Astrocyte (in vitro differentiated cells and primary cell): ENCODE measurements at places on chromosomes 3 and 15. TPM values are rescaled to one million over a fixed set of nuclear protein-coding genes. Genes with fewer than 3 reads are reported as not detected.

Gene NLGN1
- total RNA-seq: 0.91 and 1.2 TPM in 2 replicates

Gene MME
- total RNA-seq: 54.3 and 55.5 TPM in 2 replicates

Gene FAM240A
- not detected in 2 replicates for total RNA-seq

Gene PLSCR5
- total RNA-seq: not detected in 2 replicates

Gene CYP11A1
- 0.43 and 0.60 TPM in 2 replicates for total RNA-seq

Gene CFAP92
- 0.10 and 0.52 TPM in 2 replicates for total RNA-seq

Gene LOXL1
- total RNA-seq: 280 and 384 TPM in 2 replicates

Gene TF
- total RNA-seq: 0.34 and 1.3 TPM in 2 replicates

Gene GLT8D1
- 78.2 and 95.5 TPM in 2 replicates for total RNA-seq

Gene NPAP1
- total RNA-seq: not detected in 2 replicates

Gene UPK1B
- total RNA-seq: 0.14 TPM in 2 replicates

Gene NMNAT3
- total RNA-seq: 1.3 and 2.5 TPM in 2 replicates

DNA sequence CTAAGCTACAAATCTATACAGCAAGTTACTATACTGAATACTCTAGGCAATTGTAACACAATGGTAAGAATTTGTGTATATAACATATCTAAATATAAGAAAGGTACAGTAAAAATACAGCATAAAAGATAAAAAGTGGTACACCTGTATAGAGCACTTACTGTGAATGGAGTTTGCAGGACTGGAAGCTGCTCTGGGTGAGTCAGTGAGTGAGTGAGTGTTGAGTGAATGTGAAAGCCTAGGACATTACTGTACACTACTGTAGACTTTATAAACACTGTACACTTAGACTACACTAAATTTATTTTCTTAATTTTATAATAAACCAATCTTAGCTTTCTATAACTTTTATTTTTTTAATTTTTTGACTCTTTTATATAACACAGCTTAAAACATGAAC, 123.1 kb downstream of the ZMAT3 start:
- no peak for DNase-seq

DNA sequence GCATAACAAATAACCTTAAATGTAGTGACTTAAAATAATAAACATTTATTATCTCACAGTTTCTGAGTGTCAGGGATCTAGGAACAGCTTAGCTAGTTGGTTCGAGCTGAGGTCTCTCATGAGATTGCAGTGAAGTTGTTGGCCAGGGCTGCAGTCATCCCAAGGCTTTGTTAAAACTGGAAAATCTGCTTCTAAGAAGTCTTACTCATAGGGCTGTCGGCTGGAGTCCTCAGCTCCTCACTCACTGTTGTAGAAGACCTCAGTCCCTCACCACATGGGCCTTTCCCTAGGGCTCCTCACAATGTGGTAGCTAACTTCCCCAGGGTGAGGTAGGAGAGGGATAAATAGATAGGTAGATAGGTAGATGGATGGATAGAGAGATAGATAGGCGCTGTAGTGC, 20.8 kb upstream of the SLC7A14 start:
- DNase-seq: no peak

- DNase-seq: no peak
Observed at GRCh38 chr3:98657457-98657856, 64.0 kb upstream of the CPOX start.

- no peak for DNase-seq
Observed at GRCh38 chr3:161284989-161285388, 63.9 kb downstream of the NMD3 start.

DNA sequence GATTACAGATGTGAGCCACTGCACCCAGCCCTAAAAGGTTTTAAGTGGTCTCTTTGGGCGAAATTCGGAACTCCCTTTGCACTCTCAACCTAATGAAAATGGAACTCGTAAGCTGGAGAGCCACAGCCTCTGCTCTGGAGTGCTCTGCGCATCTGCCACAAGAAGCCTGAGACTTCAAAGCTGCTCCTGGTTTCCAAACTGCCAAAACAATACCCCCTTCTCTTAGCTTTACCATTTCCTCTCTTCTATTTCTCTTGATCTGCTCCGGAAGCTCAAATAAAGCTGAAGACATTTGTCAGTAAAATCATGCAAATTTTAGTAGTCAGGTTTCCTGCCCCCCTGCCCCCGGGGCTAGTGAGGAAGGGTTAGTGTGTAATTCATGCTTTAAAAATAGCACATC, 312.7 kb downstream of the MFSD1 start:
- no peak for DNase-seq

- DNase-seq: no peak
Observed at GRCh38 chr3:188955919-188956318, 215.9 kb upstream of the TPRG1 start.

- DNase-seq: no peak
Observed at GRCh38 chr15:98682992-98683701, 34.8 kb downstream of the IGF1R start.

GRCh38 chr3:194249323-194250097, 101.6 kb downstream of the CPN2 start:
- DNase-seq: no peak

DNA sequence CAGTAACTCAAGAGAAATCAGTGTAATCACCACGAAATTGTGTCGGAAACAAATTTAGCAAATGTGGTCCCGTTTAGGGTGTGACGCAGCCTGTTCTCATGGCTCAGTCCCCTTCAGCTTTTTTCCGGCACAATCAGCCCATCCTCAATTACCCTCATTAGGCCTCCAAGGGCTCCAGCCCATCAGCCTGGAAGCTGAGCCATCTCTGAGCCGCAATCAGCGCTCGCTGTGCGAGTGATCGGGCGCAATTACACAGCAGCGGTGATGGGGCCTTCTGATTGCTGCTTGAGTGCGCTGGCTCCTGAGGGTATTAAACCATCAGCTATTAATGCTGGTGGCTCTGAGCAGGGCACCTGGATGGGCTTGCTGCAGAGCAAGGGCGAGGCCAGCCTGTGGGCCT, 55.6 kb downstream of the PLXNA1 start:
- DNase-seq: no peak

GRCh38 chr3:127786353-127787070, 35.8 kb downstream of the MGLL start:
- peak; percentile 38 for DNase-seq

- DNase-seq: no peak
Observed at GRCh38 chr3:4475804-4476203, 8.7 kb upstream of the SUMF1 start.

GRCh38 chr3:98021830-98022560, 13.1 kb downstream of the GABRR3 start:
- peak; percentile 19 for DNase-seq

DNA sequence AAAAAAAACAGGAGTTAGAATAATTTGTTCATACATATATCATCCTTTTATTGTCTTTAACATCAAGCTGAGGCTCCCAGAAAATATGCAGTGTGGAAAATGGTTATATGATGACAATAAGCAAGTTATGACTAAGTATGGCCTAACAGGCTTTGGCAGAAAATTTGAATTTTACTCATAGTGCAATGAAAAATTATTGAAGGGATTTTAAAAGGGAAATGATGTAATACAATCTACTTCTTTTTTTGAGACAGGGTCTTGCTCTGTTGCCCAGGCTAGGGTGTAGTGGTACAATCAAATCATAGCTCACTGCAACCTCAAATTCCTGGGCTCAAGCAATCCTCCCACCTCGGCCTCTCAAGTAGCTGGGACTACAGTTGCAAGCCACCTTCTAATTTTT, 78.7 kb downstream of the FAIM start:
- no peak for DNase-seq

DNA sequence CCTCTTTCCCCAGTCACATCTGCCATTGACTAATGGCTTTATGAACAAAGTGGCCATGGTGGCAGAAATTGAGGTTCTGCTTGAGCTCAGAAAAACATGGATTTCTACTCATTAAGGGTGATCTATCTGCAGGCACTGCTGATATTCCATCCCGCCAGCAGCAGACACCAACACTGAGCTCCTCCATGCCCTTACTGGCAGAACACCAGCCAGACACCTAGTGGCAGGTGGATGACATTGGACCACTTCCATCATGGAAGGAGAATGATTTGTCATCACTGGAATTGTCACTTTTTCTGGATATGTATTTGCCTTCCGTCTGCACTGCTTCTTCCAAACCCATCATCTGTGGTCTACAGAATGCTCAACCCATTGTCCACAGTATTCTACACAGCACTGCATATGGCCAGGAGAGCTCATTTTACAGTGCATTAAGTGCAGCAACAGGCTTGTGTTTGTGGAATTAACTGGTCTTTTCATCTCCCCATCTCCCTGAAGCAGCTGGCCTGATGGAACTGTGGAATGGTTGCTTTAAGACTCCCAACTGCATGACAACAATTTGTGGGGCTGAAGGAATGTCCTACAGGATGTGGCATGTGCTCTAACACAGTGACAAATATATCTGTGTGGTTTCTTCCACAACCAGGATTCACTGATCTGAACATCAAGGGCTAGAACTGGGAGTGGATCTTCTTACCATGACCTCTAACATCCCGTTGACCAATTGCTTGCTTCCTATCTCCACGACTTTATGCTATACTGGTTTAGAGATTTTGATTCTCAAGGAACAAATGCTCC, 103.4 kb downstream of the WNT7A start:
- no peak for DNase-seq

- peak; percentile 100 for DNase-seq
Observed at GRCh38 chr3:138774529-138775253, 60.0 kb downstream of the PIK3CB start.

- DNase-seq: no peak
Observed at GRCh38 chr3:197239857-197240256, 58.6 kb downstream of the DLG1 start.

DNA sequence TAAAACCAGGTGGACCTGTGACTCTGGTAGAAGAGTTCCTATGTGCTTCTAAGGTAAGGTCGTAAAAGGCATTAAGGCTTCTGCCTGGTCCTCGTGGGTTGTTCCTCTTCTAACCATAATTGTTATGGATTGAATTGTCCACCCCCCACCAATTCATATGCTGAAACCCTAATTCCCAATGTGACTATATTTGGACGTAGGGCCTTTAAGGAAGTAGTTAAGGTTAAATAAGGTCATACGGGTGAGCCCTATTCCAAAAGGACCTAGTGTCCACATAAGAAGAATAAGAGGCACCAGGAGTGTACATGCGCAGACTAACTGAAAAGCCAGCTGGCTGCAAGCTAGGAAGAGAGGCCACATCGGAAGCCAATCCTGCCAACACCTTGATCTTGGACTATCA, 1.9 kb downstream of the ADPGK start:
- DNase-seq: no peak

- no peak for DNase-seq
Observed at GRCh38 chr3:65210026-65210814, 522.4 kb upstream of the ADAMTS9 start.

GRCh38 chr3:129315998-129316247, 37.3 kb downstream of the HMCES start:
- DNase-seq: no peak

DNA sequence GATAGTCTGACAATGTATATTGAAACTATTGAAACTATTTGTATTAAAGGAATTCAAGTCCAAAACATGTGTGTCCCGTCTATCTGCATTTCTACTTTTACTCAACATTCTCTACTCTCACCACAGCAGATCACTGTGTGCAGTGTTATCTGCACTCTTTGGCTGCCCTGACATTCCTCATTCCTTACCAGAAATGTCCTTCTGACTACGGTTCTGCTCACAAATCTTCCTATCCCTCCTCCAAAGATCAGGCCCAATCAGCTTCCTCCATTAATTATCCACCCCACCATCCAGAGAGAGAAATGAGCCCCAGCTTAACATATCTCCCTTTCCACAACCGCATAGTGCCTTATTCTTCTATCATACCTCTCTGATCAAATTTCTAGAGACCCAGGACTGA, 94.7 kb downstream of the TBL1XR1 start:
- peak; percentile 85 for DNase-seq
